ENCODE measurements at places on chromosomes 5 and 9.

- peak; percentile 84 for DNase-seq
Measured at GRCh38 chr9:112348257-112349007, 15.0 kb upstream of the PTBP3 start.

DNA sequence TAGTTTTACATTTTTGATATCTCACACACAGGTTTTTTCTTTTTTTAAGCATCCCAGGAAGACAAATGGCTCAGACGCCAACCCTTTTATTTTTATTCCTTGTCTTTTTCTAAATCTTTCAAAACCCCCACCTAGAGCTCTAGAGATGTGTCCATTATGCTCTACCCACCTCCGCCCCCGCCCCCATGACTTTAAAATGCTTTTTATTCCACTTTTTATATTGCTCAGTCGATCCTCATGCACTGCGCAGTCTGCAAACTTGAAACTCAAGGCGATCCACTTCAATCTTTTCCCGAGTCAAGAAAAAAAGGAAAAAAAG lies 411 bp upstream of the MAT2B start:
- DNase-seq = no peak

GRCh38 chr5:51465165-51465564 lies 81.9 kb downstream of the ISL1 start:
- DNase-seq = no peak

DNA sequence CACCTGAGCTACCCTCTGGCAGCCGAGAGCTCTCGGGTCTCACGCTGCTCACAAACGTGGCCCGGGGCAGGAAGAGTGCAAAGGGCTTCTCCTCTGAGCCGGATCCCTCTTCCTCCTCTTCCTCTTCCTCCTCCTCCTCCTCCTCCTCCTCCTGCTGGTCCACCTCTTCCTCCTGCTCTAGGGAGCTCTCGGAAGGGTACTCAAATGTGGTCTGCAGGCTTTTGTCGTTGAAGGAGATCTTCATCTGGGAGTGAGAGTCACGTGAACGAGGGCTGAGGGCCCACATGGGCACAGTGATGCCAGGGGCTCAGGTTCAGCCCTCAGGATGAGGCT lies 3.9 kb downstream of the SSNA1 start:
- no peak for DNase-seq

DNA sequence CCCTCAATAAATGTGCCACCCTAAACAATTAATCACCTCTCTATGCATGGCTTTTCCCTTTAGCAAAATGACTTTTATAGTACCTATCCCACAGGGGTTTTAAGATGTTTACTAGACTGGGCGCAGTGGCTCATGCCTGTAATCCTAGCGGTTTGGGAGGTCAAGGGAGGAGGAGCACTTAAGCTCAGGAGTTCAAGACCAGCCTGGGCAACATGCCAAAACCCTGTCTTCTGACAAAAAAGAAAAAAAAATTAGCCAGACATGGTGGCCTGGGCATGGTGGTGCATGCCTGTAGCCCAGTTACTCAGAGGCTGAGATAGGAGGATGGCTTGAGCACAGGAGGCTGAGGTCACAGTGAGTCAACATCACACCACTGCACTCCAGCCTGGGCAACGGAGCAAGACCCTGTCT lies 13.5 kb downstream of the SH3TC2 start:
- no peak for DNase-seq
